ENCODE measurements at places on chromosomes 1 and 21.

GRCh38 chr1:50109647-50110075 lies 941 bp downstream of the ELAVL4 start:
- DNase-seq, result no peak

DNA sequence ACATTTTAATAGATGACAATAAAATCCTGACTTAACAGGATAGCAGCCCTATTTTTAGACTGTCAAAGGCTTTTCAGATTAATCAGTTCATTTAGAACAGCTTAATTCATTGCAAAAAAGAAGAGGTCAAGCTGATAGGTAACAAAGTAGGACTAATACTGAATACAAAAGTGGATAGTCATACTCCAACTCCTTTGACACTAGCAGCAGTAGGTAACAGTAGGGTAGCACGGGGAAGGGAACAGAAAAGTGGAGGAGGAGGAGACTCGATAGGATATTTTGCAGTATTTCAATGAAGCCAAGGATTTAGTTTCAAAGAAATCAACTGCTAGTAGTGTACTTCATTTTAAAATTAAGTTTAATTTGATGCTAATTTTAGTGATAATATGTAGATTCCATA lies 51.1 kb downstream of the USP1 start:
- DNase-seq, result no peak

GRCh38 chr1:178072326-178072725 lies 21.6 kb upstream of the RASAL2 start:
- no peak for DNase-seq

- DNase-seq, result no peak
These were observed 46.0 kb upstream of the PLA2G4A start for GRCh38 chr1:186782791-186783190.

DNA sequence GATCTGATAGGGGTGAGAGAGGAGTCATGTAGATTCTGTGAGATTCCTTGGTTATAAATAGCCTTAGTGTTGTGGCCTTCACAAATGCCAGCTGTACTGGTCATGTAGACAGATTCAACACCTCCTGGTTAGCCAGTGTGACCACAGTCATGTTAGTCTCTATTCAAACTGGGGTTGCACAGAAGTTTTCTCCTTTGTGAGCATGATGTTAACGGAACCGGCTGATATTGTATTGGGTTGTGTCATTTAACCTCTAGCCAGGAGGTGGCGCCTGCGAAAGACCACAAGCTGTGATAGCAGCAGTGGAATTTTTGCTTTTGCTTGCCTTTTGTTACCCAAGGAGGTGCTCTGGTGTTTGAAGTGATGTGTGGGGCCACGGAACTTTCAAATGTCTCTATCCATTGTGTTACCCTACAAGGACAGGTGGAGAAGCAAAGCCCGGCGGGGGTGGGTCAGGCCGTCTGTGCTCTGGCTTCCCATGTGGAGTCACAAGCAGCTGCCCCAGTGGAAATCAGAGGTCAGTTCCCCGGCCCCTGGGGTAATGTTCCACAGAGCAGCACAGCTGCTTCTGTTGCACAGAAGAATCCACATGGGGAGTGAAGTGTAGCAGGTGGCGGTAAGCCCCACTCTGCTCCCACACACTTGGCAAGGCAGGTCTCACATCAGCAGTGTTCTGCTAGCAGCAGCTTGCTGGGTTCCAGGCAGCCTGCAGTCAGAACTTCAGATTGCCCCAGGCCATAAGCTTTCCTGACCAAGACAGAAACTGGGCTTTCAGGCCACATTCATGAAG lies 112.6 kb downstream of the ADAMTS1 start:
- DNase-seq, result peak; percentile 16

- peak; percentile 76 for DNase-seq
These were observed 559 bp downstream of the BACH1 start for GRCh38 chr21:29299046-29299915.

DNA sequence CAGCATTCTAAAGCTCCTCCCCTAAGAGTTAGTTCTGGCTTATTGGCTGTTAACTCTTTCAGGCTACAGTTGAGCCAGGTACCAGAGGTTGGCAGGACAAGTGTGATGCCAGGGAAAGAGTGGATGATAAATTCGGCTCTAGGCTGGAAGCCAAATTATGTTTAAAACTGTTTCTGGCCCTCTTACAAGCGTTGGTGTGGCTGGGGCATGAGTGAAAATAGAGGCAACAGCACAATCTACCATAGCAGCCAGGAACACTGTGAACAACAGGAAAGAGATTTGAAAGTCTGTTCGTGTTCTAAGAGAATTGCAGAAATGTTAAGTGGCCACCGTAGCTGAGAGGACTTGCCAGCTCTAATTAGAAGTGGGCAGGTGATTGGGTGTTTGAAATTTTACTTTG lies 84.2 kb downstream of the CDC7 start:
- no peak for DNase-seq

DNA sequence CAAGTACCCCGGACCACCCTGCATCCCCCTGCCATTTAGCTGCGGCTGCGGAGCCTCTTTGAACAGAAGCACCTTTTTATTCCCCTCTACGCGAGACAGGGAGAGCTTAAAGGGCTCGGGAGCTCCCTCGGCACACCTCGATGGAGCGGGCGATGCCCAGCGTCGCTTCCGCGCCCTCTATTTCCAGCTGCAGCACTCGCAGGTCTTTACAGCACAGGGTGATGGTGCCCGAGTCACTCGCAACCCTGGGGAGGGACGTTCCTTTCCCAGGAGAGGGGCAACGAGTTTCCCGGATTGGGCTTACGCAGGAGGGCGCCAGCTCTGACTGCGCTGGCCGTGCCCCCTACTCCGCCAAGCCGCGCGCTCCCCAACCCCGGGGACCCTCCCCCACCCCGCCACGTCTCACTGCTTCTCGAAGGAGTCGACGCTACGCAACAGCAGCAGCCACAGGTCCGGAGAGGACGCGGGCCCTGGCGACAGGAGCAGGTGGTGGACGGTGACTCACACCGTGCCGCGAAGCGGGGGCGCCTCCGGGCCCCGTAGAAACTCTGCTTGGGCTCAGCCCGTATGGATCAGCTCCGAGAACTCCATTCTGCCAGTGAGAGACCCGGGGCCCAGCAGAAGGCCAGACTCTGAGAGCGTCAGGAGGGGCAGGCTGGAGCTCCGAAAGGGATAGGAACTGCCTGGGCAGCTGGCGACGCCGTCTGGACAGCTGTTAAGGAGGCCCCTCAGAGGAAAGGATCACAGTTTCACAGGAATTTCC lies 5.8 kb upstream of the FAM167B start:
- DNase-seq, result peak; percentile 63

DNA sequence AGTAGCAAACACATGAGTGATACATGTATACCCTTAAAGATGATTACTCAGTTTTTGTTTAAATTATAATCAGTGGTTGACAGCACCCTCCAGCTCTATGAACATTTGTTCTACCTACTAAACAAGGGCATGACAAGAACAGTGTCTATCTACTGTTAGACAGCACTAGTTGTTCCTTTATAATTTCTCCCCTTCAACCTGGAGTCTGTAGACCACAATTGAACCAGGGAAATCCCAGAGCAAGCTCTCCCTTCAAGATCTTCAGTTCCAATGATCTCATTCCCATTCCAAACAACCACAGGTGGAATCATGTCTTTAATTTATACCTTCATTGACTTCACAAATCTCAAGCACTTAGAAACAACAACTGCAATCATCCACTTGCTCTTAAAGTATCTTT lies 216.1 kb downstream of the HHIPL2 start:
- DNase-seq, result no peak

DNA sequence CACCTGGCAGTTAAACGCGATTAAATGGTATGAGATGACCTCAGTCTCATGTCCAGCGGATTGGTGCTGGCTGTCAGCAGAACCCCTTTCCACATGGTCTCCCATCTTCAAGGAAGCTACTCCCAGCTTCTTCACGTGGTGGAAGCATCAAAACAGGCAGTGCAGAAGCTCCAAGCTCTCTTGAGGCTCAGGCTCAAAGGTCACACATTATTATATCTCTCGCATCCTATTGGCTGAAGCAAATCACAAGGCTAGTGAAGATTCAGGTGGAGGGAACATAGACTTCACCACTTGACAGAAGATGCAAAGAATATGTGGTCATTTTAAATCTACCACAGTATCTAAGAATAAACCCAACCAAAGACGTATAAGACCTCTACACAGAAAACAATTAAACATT lies 181.9 kb downstream of the VPS13D start:
- DNase-seq, result no peak

DNA sequence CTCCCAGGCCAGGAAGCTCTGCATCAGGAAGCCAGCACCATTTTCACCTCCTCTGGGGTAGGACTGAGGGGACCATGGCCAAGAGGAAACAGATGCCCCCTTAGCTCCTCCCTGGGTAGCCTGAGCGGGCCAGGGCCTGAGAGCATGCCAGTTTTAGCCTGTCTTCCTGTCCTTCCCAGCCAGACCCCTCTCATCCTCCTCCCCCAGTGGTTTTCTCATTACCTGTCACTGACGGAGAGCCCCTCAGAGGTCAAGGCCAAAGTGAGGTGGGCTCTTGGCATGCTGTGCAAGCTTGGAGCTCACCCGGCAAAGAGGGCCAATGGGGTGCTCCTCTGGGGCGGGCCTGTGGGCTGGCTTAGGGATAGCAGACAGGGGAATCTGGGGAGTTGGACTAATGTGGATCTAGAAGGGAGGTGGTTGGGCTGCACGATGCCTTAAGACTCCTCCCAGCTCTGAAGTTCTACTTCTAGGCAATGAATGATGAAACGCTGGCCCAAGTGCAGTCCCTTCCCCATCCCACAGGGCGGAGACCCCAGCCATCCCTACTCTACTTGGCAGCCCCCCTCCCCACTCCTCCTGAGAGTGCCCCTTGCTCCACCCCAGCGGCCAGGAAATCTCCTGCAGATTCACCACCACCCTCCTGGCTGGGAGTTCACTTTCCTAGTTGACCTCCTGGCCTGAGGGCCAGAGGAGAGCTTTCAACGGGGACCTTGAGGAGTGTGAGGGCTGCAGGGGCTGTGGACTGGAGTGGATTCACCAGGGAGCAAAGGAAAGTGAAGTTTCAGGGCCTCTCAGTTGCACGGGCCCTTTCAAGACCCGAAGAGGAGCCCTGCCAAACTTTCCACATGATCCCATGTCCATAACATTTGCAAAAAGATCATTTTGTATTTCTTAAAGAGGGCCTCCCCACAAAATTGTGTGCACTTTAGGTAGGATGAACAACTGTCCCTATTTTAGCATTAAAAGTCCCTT lies 9.4 kb upstream of the LMNA start:
- no peak for DNase-seq

- no peak for DNase-seq
These were observed 157.7 kb downstream of the DSCAM start for GRCh38 chr21:40689217-40689616.

DNA sequence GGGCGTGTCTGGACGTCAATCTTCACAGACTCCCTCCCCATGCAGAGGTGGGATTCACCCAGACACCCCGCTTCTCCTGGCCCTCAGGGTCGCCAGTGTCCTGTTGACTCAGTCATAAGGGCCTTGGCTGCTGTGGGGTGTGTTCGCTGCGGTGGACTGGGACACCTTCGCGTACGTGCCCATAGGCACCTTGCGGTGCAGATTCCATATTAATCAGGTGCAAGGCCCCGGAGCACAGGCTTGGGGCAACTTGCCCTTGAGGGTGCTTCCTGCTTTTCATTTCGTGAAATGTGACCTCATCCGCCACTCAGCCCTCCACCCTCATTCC lies 398 bp upstream of the SLC30A10 start:
- DNase-seq, result no peak

GRCh38 chr1:113579256-113580018 lies 179.8 kb downstream of the PHTF1 start:
- no peak for DNase-seq

GRCh38 chr1:88698764-88699163 lies 14.7 kb downstream of the PKN2 start:
- no peak for DNase-seq

GRCh38 chr1:208227366-208227765 lies 16.8 kb downstream of the PLXNA2 start:
- DNase-seq, result no peak

DNA sequence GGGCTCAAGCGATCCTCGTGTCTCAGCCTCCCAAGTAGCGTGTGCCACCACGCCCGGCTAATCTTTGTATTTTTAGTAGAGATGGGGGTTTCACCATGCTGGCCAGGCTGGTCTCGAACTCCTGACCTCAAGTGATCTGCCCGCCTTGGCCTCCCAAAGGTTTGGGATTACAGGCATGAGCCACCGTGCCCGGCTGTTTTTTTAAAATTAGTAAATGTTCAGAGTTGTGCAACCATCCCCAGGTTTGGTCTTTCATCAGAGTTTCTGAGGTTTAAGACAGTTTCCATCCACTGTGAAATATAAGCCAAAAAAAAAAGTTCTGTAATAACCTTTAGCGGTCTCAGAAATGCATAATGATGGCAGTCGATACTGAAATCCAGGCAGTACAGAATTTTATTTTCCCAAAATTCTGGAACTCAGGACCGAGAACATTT lies 550 bp upstream of the SYT11 start:
- no peak for DNase-seq

GRCh38 chr1:11594222-11594621 lies 60.0 kb downstream of the FBXO2 start:
- no peak for DNase-seq

DNA sequence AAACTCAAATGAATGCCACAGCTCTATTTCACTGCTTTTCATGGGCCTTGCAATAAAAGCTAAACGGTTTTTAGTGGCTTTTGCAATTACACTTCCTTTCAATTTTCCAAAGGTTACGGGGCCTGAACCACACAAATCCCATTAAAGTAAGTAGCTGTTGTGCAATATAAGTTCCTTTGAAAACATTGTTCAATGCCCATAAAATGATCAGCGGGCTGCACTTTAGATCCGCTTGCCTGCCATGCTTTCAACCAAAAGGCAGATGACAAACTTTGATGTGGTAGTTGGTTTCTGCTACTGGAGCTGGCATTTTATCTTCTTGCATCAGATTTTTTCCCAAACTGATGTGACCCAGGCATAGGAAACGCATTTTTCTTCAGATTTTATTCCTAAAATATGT lies 50.2 kb downstream of the PRRX1 start:
- no peak for DNase-seq

DNA sequence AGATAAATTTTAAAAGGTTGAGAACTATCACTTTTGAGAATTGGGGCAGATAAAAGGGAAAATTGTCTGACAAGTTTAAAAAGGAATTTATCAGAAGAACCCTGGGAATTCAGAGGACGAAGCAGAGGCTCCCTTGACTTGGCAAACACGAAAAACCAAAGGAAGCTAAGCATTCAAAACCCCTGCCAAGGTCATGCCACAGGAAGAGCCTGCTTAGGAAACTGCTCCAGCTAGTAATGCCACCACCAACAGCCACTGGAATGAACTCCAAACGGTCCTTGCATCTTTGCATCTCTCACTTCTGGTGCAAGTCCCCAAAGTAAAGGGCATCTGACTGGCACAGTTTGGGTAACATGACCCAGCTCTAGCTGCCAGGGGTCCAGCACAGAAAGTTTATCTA lies 7.2 kb downstream of the GPBP1L1 start:
- DNase-seq, result no peak

DNA sequence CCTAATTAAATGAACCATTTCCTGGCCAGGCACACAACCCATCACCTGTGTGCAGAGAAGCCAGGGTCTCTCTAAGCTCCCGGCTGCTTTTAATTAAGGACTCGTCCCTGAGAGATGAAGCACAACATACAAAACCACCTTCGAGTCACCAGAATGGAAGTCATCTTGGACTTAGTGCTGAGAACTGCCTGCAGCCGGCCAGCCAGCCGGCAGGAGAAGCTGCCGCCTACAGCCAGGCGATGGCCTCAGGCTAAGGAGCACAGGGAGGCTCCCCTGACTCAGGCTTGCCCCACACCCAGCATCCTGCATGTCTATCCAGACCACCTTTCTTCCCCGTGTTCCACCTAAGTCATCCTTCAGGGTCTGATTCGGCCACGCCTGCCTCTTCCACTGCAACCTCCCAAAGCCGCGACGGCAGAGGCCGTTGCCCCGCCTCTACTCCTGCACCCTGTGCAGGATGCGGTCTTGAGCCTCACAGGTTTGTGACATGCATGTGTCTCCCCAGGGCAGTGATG lies 83.6 kb downstream of the SLC66A1 start:
- DNase-seq, result no peak
